ENCODE measurements at places on chromosomes 7 and 10. TPM values are rescaled to one million over a fixed set of nuclear protein-coding genes. Genes with fewer than 3 reads are reported as not detected.

The PRKG1 gene
- total RNA-seq, result 4.1 TPM

The IGFBP3 gene
- 4.8 TPM for total RNA-seq

The TMEM139 gene
- total RNA-seq, result 0.17 TPM

The CYP3A5 gene
- not detected for total RNA-seq

The OR2A1 gene
- not detected for total RNA-seq

The ZNF365 gene
- total RNA-seq, result not detected

The INA gene
- 0.14 TPM for total RNA-seq

The BAMBI gene
- 2.4 TPM for total RNA-seq

The FFAR4 gene
- not detected for total RNA-seq

The CABCOCO1 gene
- not detected for total RNA-seq

DNA sequence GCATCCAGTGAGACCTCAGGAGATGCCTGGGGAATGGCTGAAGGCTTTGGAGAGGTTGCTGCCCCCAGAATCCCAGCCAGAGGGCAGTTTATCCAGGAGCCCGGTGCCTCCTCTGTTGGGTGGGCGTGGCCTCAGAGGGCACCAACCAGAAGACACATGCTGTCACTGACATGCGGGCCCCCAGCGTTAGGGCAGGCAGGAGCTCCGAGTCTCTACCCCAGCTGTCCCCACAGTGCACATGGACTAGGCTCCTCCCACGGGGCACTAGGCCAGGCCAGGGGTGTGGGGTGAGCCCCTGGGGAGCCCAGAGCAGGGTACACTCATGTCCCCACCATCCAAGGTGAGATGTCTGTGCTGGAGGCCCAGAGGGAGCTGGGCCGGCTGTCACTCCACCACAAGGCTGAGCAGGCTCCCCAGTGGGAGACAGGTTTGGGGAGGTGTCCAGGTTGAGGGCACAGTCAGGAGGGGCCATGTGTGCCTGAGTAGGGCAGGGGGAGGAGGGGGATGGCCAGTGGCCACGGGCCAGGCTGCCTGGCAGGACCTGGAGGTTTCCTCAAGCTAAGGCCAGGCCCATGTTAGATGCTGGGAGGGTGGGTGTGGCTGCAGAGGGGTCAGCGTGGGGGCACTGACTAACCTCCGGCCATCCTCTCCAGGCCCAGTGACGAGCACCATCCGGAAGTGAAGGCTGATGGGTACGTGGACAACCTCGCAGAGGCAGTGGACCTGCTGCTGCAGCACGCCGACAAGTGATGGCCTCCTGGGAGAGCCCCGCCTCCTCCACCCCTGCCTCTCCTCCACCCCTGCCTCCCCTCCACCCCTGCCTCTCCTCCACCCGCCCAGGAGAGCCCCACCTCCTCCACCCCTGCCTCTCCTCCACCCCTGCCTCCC is 131.3 kb downstream of the FAM53B start:
- peak; percentile 65 for DNase-seq

GRCh38 chr7:98241674-98242241 is 10.3 kb downstream of the TECPR1 start:
- no peak for DNase-seq

DNA sequence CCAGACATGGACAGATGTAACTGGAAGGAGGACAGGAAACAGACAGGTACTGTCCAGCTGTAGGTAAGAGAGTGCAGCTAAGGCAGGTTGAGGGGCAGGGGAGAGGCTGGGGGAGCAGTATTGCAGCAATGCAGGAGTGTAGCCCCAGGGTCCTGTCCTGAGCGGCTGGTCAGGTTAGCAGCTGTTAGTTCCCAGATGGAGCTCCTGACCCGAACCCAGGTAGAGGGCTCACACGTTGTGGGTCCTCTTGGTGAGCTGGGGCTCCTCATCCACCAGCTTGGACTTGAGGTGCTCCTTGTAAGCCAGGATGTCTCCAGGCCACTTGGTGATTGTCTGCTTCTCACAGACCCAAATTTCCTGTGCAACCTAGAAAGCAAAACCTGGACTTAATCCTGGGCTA is 3.5 kb upstream of the H2BK1 start:
- no peak for DNase-seq

- peak; percentile 63 for DNase-seq
These were observed 129.9 kb downstream of the INHBA start for GRCh38 chr7:41573015-41573414.

- no peak for DNase-seq
These were observed 52.3 kb upstream of the ZNF33B start for GRCh38 chr10:42690449-42691360.

- DNase-seq, result peak; percentile 8
These were observed 92.2 kb downstream of the SPDYE5 start for GRCh38 chr7:75584354-75584753.

DNA sequence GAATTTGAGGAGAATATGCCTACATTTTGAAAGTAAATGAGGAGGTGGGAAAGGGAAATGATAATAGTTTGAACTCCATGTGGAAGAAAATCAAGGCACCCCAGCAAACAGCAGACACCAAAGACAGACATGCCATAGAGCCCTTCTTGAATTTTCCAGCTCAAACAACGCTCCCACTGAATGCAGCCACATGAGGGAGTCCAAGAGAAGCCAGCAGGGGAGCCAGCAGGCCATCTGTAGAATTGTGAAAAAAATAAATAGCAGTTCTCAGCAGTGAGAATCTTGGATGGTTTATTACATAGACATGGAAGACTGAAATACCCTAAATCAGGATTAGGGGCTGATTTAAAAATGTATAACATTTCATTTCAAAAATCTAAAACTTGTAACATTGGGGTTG is 1567.3 kb upstream of the LRRTM3 start:
- peak; percentile 61 for DNase-seq

DNA sequence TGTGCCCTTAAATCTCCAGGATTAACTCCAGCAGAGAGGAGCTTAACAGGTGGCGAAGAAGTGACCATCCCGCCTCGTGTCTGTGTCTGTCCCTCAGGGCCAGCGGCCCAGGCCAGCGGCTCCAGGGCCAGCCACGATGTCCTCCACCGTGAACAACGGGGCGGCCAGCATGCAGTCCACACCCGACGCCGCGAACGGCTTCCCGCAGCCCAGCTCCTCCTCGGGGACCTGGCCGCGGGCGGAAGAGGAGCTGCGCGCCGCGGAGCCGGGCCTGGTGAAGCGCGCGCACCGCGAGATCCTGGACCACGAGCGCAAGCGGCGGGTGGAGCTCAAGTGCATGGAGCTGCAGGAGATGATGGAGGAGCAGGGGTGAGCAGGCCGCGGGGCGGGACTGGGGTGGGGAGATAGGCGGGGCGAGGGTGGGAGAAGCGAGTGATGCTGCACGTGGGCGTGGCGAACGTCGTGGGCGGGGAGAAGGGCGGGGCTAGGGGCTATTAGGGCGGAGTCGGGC is 33.3 kb downstream of the SRRM3 start:
- peak; percentile 83 for DNase-seq

DNA sequence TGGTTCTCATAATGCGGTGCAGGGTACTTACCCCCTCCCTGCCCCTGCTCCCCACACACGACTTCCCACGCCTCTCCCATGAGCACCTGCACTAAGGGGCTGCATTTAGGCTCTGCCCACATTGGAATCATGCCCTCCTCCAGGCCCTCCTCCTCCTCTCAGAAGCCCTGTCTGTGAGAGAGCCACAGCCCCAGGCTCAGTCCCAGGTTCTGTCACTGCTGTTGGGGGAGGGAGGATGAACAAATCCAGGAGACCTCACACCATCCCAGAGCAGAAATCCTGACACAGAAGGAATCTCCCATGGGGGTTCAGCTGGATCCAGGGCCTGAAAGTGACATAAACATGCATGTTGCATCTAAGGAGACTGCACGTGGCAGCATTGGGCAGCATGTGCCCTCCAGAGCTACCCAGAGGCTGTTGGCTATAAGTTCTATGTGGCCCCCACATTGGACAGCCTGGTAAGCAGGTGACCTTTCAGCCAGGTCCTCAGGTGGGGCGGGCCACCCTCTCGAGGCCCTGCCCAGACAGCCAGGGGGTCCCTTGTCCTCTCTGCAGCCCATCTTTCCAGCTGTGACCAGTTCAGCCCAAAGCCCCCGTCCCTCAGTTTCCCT is 1.6 kb upstream of the PILRA start:
- no peak for DNase-seq

GRCh38 chr10:71004176-71005075 is 116.1 kb upstream of the PCBD1 start:
- DNase-seq, result no peak

DNA sequence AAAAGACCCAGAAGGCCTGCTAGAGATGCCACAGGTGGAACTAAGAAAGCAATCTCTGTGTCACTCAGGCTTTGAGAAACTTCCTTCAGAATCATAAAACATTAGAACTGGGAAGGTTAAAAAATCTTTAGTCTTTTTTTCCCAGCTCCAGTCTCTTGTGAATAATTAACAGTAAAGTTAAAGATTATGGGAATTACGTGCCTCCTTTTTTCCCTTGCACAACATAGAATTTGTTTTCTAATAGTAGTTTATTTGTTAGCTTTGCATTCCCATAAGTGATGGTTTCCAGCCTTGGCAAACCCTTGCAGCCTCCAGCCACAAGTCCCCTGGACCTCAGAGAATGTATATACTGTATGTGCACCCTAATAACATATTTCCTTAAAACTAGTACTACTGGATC is 128.3 kb downstream of the TPST1 start:
- no peak for DNase-seq

GRCh38 chr7:139777133-139777891 is 486 bp downstream of the HIPK2 start:
- peak; percentile 48 for DNase-seq
